ENCODE measurements at places on chromosomes 6 and 20. TPM values are rescaled to one million over a fixed set of nuclear protein-coding genes. Genes with fewer than 3 reads are reported as not detected.
A peak's percentile ranks its signal among the peaks of the same experiment; 100 is the strongest.

DNA sequence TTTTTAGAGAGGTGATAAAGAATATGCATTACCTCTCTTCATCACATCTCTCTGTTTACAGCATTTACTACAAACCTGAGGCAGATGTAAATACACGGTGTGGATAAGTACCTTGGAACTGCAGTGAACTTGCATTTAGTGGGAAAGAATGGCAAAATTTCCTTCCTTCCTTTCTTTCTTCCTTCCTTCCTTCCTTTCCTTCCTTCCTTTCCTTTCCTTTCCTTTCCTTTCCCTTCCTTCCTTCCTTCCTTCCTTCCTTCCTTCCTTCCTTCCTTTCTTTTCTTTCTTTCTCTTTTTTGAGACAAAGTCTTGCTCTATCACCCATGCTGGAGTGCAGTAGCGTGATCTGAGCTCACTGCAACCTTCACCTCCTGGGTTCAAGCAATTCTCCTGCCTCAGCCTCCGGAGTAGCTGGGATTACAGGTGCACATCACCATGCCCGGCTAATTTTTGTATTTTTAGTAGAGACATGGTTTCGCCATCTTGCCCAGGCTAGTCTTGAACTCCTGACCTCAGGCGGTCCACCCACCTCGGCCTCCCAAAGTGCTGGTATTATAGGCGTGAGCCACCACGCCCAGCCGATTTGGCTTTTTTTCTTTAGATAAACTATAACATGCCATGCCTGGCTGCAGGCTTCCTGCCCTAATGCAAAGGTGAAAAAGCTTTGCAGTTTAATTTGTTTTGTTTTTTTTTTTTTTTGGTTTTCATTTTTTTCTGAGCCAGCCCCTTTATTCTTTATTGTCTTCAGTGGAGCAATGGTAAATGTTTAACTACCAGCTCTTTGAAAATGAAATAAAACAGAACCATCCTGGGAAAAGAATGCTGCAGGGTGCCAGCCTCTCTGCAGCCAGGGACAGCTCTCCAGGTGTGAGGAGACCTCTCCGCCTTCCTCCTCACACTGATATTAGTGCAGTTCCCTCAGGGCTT is 64.2 kb upstream of the NEDD9 start:
- no peak for DNase-seq
- peaks cover 8% of the 10 kb centered on the region for H3K4me1 ChIP-seq
- H3K27me3 ChIP-seq = no peaks in the 10 kb centered on the region
- H3K27ac ChIP-seq = no peak overlapping the region
- no peak overlapping the region for H3K4me3 ChIP-seq
- H3K36me3 ChIP-seq = no peaks in the 10 kb centered on the region

DNA sequence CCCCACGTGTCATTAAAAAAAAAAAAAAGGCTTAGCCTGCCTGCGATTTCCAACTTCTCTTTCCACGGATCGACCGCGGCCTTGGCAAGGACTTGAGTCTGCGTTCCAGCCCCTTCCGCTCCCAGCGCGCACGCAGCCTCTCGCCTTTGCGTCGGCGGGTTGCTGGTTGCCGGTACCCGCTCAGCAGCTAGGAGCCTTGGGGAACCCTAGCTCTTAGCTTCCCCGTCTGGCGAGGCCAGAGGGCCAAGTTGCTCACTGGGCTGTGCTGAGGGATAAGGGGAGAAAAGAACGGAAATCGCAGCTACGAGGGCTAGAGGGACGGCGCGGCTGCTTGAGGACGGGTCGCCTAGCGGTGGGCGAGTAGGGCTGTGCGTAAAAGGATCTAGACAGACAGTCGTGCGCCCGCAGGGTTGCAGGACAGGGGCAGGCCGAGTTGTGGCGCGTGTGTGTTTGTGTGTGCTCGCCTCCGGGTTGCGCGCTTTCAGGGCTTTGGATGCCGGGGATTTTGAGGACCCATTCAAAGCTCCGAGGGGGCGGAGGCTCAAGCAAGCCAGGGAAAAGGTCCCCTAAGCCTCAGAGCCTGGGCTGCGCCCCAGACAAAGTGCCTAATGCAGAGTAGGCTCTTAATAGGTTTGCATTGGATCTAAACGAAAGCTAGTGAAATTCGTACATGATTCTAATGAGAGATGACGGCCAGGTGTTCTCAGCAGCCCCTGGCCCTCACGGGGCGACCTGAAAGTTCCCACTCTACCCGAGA is 40.5 kb upstream of the OSTM1 start:
- H3K4me3 ChIP-seq = peak overlapping the region; percentile 49
- peaks cover 36% of the 10 kb centered on the region for H3K4me1 ChIP-seq
- no peaks in the 10 kb centered on the region for H3K36me3 ChIP-seq
- H3K27ac ChIP-seq = no peak overlapping the region
- DNase-seq = peak; percentile 70

- H3K36me3 ChIP-seq = peaks cover 4% of the 10 kb centered on the region
- no peak for DNase-seq
- no peak overlapping the region for H3K27ac ChIP-seq
- H3K4me1 ChIP-seq = no peaks in the 10 kb centered on the region
- no peak overlapping the region for H3K4me3 ChIP-seq
Observed at GRCh38 chr6:143286251-143286795, 164.2 kb downstream of the ADAT2 start.

GRCh38 chr6:151722342-151722741 is 85.1 kb upstream of the ESR1 start:
- H3K27me3 ChIP-seq = no peaks in the 10 kb centered on the region
- H3K4me3 ChIP-seq = no peak overlapping the region
- H3K4me1 ChIP-seq = no peaks in the 10 kb centered on the region
- no peak for DNase-seq
- no peaks in the 10 kb centered on the region for H3K36me3 ChIP-seq

DNA sequence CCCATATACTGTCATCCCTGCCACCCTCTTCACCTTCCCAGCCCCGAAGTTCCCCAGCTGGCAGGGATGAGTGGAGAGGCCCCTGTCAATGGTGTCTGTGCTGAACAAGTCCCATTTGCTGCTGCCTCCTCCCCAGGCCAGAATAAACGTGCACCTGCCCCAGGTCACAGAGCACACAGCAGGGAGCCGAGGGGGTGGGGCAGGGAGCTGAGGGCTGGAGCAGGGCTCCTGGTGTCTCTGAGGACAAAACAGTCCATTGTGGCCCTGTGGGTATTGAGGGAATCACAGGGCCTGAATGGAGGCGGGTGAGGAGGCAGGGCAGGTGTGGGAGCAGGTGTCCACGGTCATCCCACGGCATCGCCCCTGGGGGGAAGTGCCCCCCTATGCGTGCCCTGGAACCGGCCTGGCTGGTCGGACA is 55.8 kb downstream of the SNAI1 start:
- no peak for DNase-seq
- H3K27ac ChIP-seq = no peak overlapping the region
- H3K4me1 ChIP-seq = no peaks in the 10 kb centered on the region
- H3K27me3 ChIP-seq = no peaks in the 10 kb centered on the region

DNA sequence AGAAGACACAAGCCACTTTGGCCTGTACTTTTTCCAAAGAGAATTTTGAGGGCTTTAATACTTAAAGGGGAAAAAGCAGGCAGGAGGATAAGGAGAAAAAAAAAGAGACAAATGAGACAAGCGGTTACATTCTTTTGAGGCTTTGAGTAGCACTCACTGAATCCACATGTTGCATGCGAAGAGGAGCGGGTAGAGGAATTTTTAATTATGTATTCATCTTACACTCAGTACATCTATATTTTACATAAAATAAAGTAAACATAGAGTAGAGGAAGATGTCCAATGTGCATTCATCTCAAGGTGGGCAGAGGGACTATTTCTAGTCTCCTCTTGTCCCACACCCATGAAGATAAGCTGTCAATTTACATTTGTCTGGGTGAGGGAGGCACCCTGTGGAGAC is 266.9 kb downstream of the CD109 start:
- no peaks in the 10 kb centered on the region for H3K36me3 ChIP-seq
- H3K4me1 ChIP-seq = no peaks in the 10 kb centered on the region
- H3K4me3 ChIP-seq = no peak overlapping the region
- H3K27me3 ChIP-seq = no peaks in the 10 kb centered on the region
- no peak for DNase-seq

GRCh38 chr6:18352001-18352400 is 35.1 kb upstream of the RNF144B start:
- H3K36me3 ChIP-seq = no peaks in the 10 kb centered on the region
- H3K4me1 ChIP-seq = no peaks in the 10 kb centered on the region
- no peak overlapping the region for H3K4me3 ChIP-seq

DNA sequence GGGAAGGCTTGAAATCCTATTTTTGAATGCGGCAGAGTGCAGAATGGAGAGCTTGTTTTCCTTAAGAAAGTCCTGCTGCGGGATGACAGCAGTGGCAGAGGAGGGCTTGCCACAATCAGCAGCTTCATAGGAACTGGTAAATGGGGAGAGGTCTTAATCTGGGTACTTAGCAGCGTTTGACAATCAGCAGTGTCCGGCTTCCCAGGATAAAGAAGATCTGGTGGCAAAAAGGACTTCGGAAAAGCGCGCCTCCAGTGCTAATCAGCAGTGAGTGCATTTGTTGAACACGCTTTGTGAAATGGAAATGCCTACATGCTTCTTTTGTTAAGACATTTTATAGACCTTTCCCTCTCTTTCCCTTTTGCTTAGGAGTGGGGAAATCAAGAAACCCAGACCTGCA is 735.7 kb downstream of the QKI start:
- DNase-seq = no peak
- H3K27ac ChIP-seq = no peak overlapping the region
- no peaks in the 10 kb centered on the region for H3K36me3 ChIP-seq
- no peak overlapping the region for H3K4me3 ChIP-seq
- no peaks in the 10 kb centered on the region for H3K4me1 ChIP-seq

DNA sequence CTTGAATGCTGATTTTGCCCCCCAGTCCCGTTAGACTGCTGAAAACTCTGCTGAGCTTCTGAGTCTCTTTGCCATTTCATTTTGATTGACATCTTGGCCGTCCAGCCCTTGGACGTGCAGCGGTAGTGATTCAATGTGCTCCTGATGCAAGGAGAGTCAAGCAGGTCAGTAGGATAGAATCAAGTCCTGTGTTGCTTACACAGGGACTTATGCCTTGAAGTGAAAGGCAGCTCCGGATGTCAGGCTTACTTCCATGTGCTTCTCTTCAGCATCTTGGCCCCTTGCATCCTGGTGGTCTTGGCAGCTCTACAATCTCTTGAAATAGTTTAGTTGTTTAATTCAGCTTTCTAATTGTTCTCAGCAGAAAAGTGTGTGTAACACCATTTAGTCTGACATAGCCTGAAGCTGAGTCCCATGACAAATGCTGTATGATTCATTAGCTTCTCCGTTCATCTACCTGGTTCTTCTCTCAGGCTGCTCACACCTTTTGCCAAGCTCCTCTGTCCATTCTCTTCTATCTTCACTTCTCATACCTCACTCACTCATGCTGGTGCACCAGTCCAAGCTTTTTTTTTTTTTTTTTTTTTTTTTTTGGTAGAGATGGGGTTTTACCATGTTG is 76.0 kb downstream of the EZR start:
- H3K4me3 ChIP-seq = no peak overlapping the region
- H3K4me1 ChIP-seq = no peaks in the 10 kb centered on the region
- no peak overlapping the region for H3K27ac ChIP-seq

- DNase-seq = no peak
- peaks cover 17% of the 10 kb centered on the region for H3K4me1 ChIP-seq
- H3K36me3 ChIP-seq = peaks cover 16% of the 10 kb centered on the region
- H3K27me3 ChIP-seq = no peaks in the 10 kb centered on the region
Observed at GRCh38 chr6:31837369-31838113, 10.0 kb downstream of the HSPA1B start.

GRCh38 chr6:52661551-52661950 is 9.4 kb upstream of the TMEM14A start:
- H3K27me3 ChIP-seq = no peaks in the 10 kb centered on the region
- H3K27ac ChIP-seq = no peak overlapping the region
- no peak overlapping the region for H3K4me3 ChIP-seq
- H3K4me1 ChIP-seq = peaks cover 10% of the 10 kb centered on the region
- no peaks in the 10 kb centered on the region for H3K36me3 ChIP-seq

MARCKS gene
- 61.9 TPM for total RNA-seq

BNIP5 gene
- 0.44 TPM for total RNA-seq

RNF146 gene
- 47.5 TPM for total RNA-seq

TBPL1 gene
- 17.3 TPM for total RNA-seq

TINAG gene
- total RNA-seq = 22.1 TPM
